ENCODE measurements at places on chromosomes 7 and 10. TPM values are rescaled to one million over a fixed set of nuclear protein-coding genes. Genes with fewer than 3 reads are reported as not detected.

DNA sequence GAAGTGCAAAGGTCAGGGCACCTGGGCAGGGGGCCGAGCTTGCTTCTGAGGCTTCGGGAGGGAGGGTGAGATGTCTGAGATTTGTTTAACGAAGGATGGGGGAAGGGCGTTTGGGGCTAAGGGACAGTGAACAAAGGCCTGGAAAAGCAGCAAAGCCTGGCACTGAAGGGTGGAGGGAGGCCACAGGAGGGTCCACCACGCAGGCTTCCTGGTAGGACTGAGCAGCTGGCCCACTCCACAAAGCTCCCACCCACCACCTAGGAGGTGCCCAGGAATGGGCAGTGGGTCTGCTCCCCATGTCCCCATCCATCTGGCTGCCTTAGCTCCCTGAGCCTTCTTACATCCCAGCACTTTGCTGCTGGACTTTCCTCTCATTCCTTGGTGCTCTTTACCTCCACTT, 39.4 kb upstream of the CXCL12 start:
- no peak for DNase-seq

Gene AGR3
- not detected for polyA plus RNA-seq

DNA sequence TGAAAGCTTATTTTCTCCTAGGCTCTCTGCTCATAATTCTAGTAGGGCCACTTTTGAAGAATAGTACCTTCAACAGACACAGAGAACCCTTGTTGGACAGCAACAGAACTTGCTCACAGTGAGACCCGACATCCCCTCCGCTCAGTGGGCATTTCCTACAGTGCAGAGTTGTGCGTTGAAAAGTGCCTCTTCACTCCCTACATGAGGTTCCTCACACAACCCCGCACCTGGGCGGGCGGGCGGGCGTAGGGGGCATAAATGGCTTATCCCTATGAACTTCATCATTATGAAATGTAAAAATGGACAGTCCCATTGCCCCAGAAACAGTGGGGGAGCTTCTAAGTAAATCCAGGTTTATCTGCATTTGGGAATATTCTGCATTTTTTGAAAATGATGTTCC, 174.9 kb downstream of the MGMT start:
- DNase-seq: no peak

DNA sequence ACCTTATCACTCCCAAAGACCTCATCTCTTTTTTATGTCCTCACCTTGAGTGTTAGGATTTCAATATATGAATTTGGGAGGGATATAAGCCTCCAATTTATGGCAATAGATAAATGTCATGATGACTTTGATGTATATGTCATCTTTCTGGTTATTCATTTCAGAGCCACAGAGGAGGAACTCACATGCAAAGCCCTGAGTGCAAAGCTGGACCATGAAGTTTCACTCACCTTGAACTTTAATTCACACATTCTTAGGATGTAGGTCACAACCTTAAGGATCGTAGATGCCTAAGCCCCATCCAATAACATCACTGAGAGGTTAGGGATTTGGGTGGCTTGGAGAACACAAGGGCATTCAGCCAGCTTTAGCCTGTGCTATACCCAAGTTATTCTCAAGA, 81.9 kb upstream of the ZPBP start:
- no peak for DNase-seq

DNA sequence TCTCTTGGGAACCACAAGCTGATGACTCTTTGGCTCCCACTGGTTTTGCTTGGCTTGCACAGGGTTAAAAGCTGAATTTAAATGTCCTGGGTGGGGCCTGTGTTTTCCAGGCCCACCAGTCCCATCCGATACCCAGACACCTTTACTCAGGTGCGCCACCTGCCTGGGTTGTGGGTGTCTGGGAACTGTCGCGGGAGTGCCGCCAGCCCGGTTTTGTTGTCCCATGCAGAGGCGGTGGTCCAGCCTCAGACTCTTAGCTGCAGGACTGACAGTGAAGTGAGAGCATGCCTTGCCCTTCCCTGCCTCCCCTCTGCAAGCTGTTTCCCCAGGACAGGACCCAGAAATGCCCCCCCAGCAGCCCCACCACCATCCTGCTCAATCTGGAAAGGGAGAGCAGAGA, 255.6 kb upstream of the ZNF32 start:
- no peak for DNase-seq

GRCh38 chr7:123096434-123096833, 100.9 kb upstream of the TAS2R16 start:
- DNase-seq: no peak

DNA sequence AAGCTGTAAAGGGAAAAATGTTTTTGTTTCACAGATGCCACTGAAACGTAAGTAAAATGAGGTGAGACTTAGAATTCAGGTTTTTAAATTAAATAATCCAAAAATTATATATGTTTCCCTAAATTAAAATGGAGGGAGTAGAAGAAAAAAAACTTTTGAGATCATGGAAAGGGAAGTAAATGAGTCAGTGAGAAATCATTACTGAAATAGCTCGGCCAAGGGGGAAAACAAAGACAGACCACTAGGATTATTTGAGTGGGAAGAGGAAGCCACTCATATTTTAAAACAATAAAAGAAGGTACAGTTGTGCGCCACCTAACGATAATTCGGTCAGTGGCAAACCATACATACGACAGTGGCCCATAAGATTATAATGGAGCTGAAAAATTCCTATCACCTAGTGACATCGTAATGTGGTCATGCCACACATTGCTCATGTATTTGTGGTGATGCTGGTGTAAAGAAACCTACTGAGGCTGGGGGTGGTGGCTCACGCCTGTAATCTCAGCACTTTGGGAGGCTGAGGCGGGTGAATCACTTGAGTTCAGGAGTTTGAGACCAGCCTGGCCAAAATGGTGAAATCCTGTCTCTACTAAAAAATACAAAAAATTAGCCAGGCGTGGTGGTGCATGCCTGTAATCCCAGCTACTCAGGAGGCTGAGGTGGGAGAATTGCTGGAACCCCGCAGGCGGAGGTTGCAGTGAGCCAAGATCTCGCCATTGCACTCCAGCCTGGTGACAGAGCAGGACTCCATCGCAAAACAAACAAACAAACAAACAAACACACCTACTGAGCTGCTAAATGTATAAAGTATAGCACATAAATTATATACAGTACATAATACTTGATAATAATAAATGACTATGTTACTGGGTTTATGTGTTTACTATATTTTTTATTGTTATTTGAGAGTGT, 64.7 kb downstream of the MKX start:
- no peak for DNase-seq

Gene RBP4
- not detected for polyA plus RNA-seq

- no peak for DNase-seq
These were observed 76.1 kb upstream of the HDAC9 start for GRCh38 chr7:18419456-18419855.

- DNase-seq: no peak
These were observed 2.2 kb downstream of the PDCD4 start for GRCh38 chr10:110873951-110874350.

Gene AIFM2
- 0.91 TPM for polyA plus RNA-seq

DNA sequence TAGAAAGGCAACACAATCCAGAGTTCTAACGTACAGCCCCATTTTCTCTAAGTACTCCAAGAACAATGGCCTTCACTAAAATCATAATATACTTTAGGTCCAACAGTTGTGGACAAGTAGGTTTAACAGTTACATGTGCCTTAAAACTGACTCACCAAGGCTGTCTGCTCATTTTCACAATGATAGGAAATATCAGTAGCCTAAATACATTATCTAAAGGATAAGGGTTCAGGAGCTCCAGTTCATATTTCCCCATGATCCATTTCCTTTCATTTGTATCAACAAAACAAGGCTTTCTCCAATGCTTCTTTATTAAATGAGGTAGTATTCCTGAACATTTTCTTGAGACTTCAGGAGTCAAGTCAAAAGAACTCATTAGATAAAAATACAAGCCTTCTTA, 164.0 kb downstream of the SLC25A13 start:
- no peak for DNase-seq

Gene PTEN
- polyA plus RNA-seq: 24.0 TPM

DNA sequence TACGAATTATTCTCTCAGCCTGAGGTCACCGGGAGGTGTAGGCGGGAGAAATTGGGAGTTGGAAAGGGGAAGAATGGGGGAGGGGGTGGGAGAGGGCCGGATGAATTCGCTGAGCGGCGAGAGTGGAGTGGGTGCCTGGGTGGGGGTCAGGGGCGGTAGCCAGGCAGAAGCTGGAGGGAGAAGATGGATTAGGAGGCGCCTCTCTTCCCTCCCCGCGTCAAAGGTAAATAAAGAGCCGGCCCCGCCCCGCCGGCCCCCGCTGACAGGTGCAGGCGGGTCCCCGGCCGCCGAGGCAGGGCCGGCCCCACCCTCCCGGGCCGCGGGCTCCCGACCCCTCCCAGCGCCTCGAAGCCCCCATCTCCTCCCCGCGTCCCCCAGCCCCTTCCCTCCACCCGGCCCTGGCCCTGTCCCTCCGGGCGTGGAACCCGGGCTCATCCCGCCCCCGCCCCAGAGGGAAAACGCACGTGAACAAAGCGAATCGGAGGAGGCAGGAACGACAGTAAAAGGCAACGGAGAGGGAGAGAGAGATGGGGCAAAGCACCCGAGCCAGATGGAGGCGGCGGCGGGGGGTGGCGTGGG, 872 bp downstream of the FAM131B start:
- no peak for DNase-seq

Gene BAZ1B
- polyA plus RNA-seq: 32.5 TPM

Gene MRPS33
- polyA plus RNA-seq: 103 TPM

GRCh38 chr7:50221028-50221427, 83.5 kb upstream of the IKZF1 start:
- DNase-seq: no peak

DNA sequence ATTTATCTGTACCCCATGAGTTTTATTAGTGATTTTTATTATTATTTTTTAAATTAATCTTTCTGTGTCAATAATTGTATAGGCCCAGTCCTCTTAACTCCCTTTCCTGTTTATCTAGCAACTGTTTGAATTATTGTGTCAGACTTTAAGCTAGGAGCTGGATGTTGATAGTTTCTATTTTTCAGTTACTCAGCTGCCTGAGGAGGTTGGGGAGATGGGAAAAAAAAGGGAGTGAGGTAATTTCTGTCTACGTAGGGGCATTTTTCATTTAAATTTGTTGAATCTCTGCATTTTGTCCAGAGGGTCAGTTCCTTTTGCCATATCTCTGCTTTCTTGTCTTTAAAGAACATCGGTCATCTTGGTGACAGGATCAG, 5.0 kb upstream of the ZNF518A start:
- no peak for DNase-seq

Gene DPP6
- not detected for polyA plus RNA-seq

- DNase-seq: no peak
These were observed 15.8 kb downstream of the CPA1 start for GRCh38 chr7:130396109-130396508.

Data from naive thymus-derived CD4-positive, alpha-beta T cell (primary cell).